T-cell (primary cell): ENCODE measurements at places on chromosomes 7 and 10.

DNA sequence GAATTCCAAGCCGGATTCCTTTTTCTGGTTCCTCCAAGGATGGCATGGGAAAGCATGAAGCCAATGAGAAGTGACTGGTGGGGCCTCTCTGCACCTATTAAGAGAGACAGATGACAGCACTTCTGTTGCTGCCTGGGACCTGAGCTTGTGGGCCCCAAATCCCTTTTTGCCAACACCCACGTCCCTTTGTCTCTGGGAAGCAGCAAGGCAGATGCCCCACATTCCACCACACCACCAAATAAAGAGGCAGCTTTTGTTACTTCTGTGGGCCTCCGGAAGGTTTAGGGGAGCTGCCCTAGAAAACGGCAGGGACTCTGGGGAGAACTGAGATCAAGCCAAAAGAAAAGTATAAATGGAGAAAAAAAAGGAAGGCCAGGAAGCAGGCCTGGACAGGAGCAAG, 3.4 kb downstream of the CCDC136 start:
- DNase-seq, result no peak

DNA sequence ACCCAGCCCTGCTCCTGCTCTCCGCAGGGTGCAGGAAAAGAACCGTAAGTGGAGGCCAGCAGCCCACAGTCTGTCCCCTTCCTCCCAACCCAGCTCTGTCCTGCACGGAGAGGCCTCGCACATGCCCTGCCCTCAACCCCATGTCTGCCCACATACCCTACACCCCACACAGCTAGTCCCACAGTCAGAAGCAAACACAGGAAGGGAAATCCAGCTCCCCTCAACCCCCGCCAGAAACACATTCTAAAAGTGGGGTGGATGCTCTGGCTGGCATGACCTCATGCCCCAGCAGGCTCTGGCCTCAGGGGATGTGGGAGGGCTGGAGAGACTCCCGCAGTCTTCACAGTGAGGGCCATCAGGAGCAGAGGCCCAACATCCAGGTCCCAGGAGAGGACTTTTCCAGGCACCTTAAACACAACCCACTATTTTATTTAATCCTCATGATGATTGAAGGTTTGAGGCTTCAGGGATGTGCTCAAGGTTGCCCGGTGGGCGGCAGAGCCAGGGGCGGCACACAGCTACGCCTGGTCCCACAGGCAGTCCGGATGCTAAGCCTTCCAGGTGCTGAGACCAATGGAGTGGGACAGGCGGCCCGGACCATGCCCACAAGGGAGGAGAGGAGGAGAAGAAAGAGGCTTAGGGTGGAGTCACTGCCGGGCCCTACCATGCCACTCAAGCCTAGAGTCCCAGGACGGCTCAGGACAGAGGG, 29.9 kb downstream of the CALML5 start:
- no peak for DNase-seq

DNA sequence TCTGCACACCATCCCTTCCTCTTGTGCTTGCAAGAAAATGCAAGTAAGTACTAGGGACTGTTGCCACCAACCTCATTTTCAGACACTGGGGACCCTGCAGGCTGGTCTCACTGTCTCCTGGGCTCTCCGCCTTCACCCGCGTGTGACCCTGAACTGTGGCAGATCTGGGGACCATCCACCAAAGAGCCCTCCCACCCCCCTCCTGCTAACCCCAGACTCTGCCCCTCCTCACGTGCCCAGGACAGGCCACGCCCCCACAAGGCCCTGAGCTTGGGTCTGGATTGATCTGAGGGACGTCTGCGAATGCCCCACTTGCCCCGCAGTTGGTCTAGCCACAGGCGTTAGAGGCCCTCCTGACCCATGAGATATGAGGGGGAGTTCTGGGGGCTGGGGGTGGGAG, 8.1 kb downstream of the CNPY1 start:
- DNase-seq, result no peak

- DNase-seq, result no peak
These were observed 57.5 kb downstream of the CTBP2 start for GRCh38 chr10:125102821-125103220.
